Hematopoietic multipotent progenitor cell treated with erythropoietin and hydrocortisone succinate and interleukin-3 and kit ligand, for 4 days (in vitro differentiated cells): ENCODE measurements at places on chromosomes 11 and 22.

- no peak for DNase-seq
These were observed 79.4 kb upstream of the ISX start for GRCh38 chr22:34986523-34986922.

DNA sequence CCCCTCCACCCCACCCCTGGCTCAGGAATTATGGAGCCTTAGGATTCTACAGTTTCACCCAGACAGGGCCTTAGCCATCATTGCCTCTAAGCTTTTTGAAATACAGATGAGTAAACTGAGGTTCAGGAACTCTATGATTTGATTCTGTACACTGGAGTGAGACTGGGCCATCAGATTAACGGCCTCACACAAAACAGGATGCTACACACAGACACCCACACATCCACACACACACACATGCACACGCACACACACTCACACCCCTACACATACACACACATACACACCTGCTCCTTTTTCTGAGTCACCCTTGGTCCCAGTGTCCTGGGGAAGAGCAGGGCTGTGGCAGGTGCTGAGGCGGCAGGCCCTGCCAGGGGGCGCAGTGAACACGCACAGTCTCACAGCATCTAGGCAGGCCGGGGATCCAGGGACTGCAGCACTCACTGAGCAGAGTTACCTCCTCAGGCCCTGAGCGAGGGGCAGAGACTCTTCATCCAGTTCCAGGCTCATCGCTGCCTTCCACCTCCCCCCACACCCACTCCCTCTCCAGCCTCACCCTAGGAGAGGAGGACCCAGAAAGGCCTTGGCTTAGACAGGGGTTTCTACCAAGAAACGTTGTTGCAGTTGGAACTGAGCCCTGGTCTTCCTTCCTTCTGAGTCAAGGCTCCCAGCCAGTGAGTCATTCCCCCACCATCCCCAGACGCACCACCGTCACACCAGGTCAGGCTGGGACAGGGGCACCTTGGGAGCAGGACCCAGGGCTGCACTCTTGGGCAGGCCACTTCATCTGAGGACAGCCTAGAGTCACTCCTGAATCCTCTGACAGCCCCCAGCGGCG is 89.8 kb upstream of the PARVA start:
- peak; percentile 17 for DNase-seq

DNA sequence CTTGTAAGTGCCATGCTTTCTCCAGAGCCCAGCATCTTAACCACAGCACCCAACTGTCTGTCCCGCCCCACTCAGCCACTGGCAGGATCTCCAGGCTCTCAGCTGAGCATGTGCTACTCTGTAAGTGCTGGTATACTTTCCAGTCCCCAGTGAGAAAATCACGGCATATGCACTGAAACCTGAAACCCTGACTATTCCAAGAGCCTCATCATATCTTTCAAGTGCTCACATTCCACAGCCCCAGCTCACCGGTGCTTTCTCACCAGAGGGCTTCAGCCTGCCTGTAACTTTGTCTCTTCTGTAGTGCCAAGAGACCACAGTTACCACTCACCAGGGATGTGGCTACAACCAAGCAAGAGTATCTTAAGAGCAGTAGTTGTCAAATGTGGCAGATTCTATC is 24.4 kb upstream of the PAMR1 start:
- DNase-seq: no peak

DNA sequence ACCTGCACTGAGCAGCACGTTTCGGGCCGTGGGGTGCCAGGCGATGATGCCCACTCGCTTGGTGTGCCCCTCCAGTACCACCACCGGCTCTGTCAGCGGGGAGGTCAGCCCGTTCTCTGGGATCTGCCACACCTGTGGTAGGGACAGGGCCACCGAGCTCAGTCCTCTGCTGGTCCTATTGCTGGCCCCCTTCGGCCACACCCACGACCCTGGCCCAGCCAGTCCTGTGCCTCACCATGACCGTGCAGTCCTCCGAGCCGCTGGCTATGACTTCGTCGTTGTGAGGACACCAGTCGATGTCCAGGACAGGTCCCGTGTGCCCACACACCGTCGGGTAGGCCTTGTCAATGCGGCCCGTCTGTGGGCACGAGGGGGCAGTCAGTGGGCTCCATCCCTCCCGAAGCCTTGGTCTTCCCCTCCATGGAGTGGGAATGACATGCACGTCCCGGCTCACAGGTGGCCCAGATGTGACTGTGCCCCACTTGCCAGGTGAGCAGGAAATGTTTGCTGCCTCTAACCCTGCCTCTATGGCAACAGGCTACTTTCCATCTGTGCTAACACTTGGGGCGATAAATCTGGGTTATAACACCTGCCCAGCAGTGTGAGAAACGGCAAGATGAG is 1.4 kb downstream of the CORO1B start:
- DNase-seq: no peak

- DNase-seq: no peak
These were observed 152.7 kb downstream of the ADAMTS15 start for GRCh38 chr11:130601141-130601540.

DNA sequence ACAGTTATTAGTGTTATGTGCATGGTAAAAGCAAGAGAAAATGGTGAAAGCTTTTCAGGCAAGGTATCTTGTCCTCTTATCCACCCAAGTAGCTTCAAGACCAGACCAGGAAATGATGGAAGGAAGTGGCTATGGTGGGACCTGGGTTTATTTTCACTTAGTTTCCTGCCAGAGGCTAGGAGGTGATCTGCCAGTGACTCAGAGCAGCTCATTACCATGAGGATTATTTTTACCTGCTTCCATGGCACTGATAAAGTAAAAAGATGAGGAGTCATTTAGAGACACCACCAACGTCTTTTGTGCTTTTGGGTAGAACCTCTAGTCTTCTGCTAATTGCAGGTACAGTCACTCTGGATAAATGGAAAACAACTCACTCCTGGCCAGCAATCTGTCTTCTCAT is 339.9 kb upstream of the KIRREL3 start:
- no peak for DNase-seq

- DNase-seq: peak; percentile 87
These were observed 450.4 kb downstream of the MIAT start for GRCh38 chr22:27107824-27108223.

GRCh38 chr11:134332189-134332631 is 422 bp downstream of the GLB1L2 start:
- peak; percentile 31 for DNase-seq

- no peak for DNase-seq
These were observed 2.7 kb upstream of the OR2D2 start for GRCh38 chr11:6895010-6895409.

DNA sequence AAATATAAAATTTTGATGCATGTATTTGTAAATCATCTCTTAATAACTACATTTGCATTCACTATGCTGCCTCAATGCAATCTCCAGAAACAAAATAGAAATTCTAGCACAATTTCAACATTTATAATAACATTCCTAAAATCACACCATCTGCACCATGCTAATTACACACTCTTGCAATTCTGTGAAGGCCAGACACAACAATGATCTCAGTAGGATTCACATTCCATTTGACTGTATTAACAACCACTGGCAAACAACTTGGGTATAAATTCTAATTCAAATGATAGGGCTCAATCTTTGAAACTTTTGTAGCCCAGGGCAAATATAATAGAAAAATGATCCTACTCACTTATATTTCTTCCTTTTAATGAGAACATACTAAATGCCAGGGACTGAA is 25.9 kb downstream of the RAB6A start:
- DNase-seq: no peak

- DNase-seq: no peak
These were observed 3929.2 kb upstream of the OR11H1 start for GRCh38 chr22:11598492-11599440.

DNA sequence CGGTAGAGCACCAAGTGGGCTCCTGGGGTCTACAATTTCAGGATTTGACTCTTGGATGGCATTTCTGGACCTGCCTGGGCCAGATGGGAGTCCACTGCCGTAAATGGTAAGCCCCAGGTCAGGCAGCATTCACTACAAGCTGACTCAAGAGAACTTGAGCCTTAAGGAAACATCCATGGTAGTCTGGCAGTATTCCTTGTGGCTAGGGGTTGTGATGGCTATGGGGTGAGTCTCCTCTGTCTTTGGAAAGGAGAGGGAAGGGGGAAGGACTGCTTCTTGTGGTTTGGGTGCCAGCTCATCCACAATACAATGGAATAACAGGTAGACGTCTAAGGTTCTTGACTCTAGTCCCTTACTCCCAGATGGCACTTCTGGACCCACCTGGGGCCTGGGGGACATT is 32.3 kb upstream of the POU2AF2 start:
- DNase-seq: no peak

DNA sequence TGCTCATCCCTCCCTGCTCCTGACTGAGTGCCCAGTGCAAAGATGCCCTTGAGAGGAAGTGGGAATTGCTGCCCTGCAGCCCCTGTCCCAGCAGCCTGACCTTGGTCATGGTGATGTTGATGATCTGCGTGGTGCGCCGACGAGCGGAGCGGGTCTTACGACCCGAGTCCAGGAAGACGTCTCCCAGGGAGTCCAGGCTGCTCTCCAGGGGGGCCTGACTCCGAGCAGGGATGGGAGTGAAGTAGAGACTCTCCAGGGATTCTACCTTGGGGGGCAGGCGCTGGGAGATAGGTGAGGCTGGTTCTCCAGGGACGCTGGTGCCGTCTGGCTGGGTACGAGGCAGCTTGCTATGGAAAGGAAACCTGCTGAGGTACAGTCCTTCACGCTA is 8.4 kb downstream of the IL18BP start:
- no peak for DNase-seq
